ENCODE measurements at places on chromosomes 7 and 10.

DNA sequence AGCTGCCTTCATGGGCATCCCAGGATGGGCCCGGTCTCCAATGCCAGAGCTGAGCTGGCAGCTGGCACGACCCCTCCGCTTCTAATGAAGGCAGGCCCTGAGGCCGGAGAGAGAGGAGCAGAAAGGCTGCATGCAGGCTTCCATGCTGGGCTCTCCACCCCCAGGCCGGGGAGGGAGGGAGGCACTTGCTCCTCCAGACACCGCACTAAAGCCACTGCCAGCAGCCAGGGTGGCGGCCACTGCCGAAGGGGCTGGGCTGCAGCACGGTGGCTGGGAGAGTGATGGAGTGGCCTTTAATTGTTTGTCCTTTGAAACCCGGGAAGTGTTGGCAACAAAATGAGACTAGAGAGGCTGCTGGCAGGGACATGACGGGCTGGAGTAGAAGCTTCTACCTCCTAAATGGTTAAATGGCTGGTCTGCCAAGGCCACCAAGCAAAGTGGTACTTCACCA, 236.5 kb downstream of the SKAP2 start:
- DNase-seq, result peak; percentile 17

DNA sequence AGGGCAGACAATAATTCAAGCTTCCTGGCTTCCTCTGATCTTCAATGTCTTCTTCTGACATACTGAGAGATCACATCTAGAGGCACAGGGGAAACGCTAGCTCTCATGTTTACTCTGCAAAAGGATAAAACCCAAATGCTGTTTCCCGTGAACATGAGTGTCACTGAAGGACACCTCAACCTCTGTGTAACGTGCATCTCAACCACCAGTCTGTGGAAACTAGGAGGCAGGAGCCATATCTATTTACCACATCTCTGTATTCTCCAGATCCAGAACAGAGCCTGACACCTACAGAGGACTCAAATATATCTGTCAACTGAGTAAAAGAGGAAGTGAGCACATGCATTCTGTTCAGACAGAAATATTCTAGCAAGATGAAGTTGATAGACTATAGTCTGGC, 140.3 kb upstream of the TARP start:
- no peak for DNase-seq

GRCh38 chr10:69461243-69462025, 10.2 kb downstream of the TSPAN15 start:
- no peak for DNase-seq

- DNase-seq, result no peak
Observed at GRCh38 chr10:775245-776075, 86.0 kb upstream of the DIP2C start.

- peak; percentile 53 for DNase-seq
Observed at GRCh38 chr7:80224415-80224814, 89.8 kb downstream of the GNAI1 start.

DNA sequence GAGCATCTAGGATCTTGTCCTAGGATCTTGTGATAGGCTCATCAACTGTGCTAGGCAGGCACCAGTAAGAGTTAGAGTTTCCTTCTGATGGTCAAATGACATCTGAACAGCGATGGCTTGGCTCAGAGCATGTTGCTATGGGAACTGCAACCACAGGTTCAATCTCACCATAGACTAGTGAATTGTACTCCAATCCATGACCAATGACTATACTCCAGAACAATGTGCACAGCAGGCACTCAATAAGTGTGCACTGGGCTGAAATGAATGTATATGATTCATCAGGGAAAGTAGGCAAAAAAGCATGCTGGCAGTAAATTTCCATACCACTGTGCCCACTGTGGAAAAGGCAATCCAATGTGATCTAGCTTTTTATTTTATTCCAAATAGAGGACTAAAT, 163.6 kb upstream of the HPS1 start:
- DNase-seq, result no peak

DNA sequence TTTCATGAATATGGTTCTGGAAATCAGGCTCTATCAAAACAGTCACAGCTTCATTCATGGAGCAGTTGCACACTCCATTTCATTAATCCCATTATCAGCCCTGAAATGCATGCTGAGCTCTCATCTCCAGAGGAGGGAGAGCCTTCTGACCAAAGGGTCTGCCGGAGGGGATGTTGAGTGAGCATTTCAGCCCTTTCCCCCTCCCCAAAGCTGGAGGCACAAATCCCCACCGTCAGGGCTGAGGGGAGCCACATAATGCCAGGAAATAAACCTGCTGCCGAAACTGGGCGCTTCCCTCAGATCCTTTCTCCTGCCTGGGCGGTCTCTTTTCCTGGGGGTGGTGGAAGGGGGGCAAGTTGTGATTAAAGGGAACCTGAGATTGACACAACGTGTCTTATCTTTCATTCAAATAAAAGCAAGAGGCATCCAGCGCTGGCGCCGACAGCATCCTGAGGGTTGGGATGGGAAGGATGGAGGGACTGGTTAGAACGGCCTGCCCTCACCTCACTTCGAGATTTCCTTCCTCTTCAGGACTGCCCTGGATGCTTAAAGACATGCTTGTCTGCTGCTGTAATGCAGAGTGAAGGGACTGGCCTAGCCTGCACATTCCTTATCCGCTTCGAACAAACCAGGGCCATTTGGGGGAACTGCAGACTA, 71.6 kb downstream of the TLL2 start:
- no peak for DNase-seq

DNA sequence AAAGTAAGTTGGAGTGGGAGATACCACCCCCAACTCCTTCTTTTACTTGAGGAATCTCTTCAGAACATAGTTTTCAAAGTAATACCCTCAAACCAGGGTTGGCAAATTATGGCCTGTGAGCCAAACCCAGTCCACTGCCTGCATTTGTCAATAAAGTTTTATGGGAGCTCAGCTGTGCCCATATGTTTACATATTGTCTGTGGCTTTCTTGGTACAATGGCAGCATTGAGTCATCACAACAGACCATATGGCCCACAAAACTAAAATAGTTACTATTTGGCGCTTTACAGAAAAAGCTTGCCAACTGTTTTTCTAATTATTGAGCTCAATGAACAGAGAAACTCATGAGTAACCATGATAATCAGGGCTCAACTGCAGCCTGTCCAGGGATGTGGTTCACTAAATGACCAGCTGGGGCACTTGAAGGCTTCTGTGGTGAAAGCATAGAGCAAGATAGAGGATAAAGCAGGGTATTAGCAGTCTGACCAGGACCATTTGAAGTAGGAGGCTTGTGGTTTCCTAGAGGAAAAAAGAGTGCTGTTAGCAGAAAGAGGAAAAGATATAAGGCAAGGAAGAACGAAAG, 196.0 kb upstream of the GRB10 start:
- DNase-seq, result no peak

DNA sequence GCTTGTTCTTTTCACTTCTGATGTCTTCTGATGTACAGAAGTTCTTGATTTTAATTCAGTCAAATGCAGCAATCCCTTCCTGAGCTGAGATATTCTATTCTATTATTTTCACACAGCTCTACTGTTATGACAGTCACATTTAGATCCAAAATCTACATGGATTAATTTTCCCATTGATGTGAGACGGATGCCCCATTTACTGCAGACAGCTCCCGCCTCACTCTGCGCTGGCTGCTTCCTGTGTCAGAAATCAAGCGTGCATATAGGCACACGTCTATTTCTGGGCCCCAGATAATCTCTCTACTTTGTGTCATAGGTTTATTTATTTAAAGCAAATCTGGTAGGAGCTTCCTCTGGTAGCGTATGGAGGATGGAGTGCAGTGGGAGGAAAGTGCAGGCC, 6.7 kb downstream of the BNIP3 start:
- DNase-seq, result no peak

- no peak for DNase-seq
Observed at GRCh38 chr7:22248111-22248809, 108.7 kb downstream of the RAPGEF5 start.

DNA sequence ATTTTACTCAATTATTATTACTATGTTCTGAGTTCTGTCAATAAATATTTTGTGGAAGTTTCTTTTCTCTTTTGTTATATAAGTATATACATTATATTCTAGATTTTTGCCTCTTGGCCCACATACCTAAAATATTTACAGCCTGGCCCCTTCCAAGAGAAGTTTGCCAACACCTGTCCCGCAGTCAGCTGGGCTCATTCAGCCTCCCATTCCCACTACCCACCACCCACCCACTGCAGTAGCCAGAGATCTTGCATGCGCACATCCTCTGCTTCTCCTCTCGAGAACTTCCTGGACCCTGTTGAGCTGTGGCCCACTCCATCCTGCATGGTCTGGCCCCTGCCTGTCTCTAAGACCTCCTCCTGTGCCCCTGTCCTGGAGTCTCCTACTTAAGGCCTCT, 33.6 kb downstream of the WIPF3 start:
- no peak for DNase-seq

DNA sequence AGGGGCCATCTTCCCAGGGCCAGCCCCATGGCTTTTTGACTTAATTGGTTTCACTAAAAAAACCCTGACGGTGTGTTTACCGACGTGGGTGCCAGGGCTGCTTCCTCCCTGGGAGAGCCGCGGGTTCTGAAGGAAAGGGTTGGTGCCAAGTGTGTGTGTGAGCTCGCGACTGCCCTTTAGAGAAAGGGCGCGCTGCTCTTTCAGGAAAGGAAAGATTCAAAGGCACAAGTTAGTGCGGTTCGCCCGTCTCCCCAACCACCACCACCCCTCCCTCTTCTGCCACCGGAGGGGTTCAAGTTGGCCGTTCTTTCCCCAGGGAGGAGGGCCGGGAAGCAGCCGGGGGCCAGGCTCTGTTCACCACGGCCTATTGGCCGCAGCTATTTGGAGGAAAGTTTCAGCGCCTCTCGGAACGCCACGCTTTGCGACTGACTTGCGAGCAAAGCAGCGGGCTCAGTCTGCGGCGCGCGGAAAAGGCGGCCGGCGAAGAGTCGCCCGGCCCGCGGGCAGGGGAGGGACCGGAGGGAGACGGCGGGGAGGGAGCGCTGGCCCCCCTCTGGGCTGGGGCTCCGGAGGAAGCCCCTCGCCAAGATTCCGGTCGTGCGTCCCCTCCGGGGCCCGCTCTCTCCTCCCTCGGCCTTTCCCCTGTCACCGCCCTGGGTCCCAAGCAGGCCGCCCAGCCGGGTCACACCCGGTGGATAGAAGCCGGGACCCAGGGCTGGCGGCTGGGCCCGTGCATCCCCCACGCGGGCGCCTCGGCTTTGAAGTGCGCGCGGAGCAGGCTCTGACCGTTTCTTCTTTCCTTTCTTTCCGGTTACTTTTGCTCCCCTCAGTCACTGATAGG, 165.9 kb upstream of the PPP1R3A start:
- DNase-seq, result peak; percentile 15

DNA sequence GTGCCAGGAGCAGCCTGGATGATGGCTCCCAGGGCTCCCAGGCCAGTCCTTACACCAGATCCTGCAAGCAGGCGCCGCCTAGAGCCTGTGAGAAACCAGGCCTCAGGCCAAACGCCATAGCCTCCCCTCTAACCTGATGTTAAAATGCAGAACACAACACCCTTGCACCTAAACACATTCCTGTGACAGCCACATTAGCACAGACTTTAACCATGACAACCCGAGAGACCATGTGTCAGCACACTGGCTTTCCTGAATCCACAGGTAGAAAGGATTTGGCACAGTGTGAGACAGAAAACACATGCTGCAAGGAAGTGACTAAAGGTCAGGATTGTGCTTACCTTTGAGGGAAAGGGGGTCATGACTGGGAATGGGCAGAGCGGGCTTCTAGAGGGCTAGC, 59.9 kb downstream of the SGMS1 start:
- DNase-seq, result no peak

- peak; percentile 58 for DNase-seq
Observed at GRCh38 chr7:151013733-151014497, 10.4 kb downstream of the ATG9B start.

DNA sequence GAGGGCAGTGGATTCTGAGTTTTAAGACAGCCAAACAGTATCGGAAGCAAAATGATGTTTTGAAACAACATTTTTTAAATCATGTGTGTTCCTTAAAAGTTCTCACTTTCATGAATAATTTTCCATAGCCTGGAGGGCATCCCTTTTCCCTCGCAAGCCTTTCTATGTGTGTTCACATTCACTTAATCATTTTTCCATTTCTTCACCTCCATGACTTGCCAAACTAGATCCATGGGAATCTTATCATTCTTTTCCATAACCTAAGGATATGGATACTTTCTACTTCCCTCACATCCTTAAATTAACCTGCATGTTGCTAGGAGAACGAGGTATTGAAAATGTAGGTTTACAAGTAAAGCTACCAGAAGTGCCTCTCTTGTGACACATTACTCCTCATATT, 94.2 kb upstream of the NPVF start:
- no peak for DNase-seq
